Stimulated activated CD4-positive, alpha-beta T cell treated with anti-CD3 and anti-CD28 coated beads, Interleukin-12 subunit alpha, Interleukin-12 subunit beta, amount 100 ng/mL, for 24 hours (primary cell): ENCODE measurements at places on chromosomes 3 and 15.
A peak's percentile ranks its signal among the peaks of the same experiment; 100 is the strongest.

DNA sequence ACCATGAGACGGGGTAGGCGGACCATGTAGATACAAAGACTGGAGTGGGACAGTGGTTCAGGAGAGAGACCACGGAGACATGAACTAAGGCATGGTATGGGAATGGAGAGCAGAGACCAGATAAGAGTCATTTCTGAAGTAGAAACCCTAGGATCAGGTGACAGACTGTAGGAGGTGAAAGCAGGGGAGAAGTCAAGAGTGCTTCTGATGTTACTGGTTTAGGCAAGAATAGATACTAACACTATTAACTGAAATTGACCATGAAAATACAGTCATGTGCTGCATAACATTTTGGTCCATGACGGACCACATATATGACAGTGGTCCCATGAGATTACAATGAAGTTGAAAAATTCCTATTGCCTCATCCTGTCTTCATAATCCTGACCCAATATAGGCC lies 41.7 kb downstream of the RASGRP1 start:
- no peak for DNase-seq

DNA sequence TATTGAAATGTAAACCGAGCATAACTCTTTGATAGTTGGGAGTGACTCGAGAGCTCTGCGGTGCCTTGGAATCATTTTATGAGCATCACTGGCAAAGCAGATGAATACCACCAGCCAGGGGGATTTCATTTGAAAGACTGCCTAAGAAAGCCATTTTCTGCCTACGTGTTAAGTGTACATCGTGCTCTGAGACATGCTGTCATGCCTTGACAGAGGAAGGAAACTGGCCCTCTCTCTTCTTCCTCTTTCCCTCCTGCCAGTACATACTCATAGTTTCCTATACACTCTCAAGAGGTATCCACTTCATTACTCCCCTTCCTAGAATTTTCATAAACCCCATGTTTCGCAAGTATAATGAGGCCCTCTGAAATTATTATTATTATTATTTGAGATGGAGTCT lies 8.8 kb downstream of the BCL2A1 start:
- DNase-seq: no peak

GRCh38 chr15:49084285-49084570 lies 38.0 kb upstream of the SECISBP2L start:
- DNase-seq: no peak

GRCh38 chr3:72665701-72666446 lies 182.4 kb downstream of the SHQ1 start:
- peak; percentile 6 for DNase-seq

GRCh38 chr3:119831022-119831421 lies 49.1 kb downstream of the NR1I2 start:
- DNase-seq: no peak

DNA sequence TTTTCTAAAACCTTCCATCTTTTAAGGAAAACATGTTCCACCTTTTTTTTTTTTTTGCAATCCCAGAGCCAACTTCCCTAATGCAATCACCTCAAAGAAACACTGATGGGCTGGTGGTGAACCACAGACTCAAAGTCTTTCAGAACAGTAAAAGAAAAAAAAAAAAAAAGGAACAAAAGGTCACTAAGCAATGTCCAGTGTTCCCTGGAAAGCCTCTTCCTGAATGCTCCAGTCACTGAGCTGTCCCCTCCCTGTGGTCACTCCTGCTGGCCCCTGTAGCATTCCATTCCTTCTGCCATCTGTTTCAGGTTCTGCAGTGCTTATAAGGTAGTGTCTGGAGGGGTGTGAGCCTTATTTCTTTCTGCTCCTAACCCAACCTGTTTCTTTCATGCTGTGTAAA lies 53.3 kb downstream of the AAGAB start:
- DNase-seq: no peak

- DNase-seq: no peak
These were observed 66.4 kb downstream of the B3GALNT1 start for GRCh38 chr3:161038725-161039124.

GRCh38 chr3:94036909-94037507 lies 8.6 kb upstream of the STX19 start:
- DNase-seq: no peak

- peak; percentile 35 for DNase-seq
These were observed at the start of gene C2CD4A for GRCh38 chr15:62066663-62067447. TSS of gene C2CD4A (plus strand) at chr15:62066977. CDS start at chr15:62067614, 637 bp downstream.

- no peak for DNase-seq
These were observed 533.9 kb downstream of the TBL1XR1 start for GRCh38 chr3:176663387-176663786.

DNA sequence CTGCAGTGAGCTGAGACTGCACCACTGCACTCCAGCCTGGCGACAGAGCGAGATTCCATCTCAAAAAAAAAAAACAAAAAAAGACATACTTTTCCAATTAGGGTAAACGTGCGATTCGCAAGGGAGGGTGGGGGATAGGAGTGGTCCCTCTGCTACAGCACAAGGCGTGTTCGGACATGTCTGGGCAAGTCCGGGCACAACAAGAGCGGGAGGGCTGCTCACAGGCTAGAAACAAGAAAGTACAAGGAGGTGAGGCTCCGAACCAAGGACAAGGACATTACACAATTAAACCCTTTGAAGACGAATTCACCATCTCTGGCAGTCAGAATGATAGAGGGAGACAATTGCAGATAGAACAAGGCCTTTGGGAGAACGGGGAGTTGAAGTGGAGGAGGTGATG lies 32.2 kb upstream of the BCL2A1 start:
- DNase-seq: no peak

- no peak for DNase-seq
These were observed 265.2 kb upstream of the ZNF385D start for GRCh38 chr3:22016197-22016596.

DNA sequence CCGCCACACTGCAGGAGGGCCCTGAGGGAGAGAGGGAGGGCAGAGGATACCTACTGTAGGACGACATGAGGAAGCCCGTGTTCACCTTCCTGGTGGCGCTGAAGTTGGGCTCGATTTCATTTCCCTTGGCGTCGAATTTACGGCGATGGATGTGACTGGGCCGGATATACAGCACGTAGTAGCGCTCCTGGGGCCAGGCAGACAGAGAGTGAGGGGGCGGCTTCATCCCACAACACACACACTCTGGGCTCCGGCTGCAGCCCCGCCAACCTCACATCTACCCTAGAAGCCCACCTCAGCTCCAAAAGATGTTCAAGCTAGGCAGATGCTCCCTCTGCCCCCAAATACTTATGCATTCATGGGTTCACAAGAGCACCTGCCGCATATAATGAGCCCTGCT lies 4.5 kb downstream of the ARPIN start:
- no peak for DNase-seq

DNA sequence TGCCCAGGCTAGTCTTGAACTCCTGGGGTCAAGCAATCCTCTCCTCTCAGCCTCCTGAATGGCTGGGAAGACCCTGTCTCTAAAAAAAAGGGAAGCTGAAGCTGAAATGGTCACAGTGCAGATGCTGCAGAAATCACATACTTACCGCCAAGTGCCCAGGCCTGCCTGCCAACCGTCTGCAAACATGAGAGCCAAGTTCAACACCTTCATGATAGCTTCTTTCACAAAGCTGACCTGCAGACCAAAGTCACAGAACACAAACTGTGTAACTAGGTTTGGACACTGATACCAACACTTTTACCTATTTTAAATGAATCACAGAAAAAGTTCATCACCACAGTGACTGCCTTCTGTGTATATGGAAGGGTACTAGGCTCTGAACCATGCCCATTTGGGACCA lies 22.8 kb upstream of the CYFIP1 start:
- no peak for DNase-seq

- DNase-seq: no peak
These were observed 376.5 kb downstream of the MFSD1 start for GRCh38 chr3:159178209-159178897.

- no peak for DNase-seq
These were observed 6.6 kb downstream of the TP63 start for GRCh38 chr3:189637750-189638149.

GRCh38 chr15:68888419-68888818 lies 41.9 kb upstream of the SPESP1 start:
- no peak for DNase-seq

DNA sequence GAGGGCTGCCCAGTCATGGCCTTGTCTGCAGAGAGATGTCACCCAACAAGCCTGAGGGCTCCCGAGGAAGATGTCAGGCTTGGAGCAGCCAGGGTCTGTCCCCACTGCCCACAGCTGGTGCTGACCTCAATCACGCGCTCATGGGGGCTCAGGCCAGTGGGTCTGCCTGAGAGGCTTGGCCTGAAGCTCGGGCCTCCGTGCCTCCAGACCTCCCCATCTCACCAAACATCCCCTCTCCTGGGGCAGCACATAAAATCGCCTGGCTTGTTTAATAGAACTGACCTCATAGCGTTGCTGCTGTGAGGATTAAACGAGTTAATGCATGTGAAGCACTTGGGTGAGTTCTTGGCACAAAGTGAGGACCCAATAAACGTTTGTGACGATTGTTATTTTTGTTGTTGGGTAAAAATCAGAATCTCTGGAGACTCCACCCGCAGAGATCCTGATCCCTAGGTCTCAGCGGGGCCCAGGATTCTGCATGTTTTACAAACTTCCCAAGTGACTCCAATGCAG lies 3.5 kb downstream of the LRRC15 start:
- DNase-seq: no peak

- DNase-seq: no peak
These were observed 17.5 kb upstream of the TBC1D5 start for GRCh38 chr3:17759901-17760300.

GRCh38 chr3:66598168-66598567 lies 97.3 kb upstream of the LRIG1 start:
- DNase-seq: no peak

DNA sequence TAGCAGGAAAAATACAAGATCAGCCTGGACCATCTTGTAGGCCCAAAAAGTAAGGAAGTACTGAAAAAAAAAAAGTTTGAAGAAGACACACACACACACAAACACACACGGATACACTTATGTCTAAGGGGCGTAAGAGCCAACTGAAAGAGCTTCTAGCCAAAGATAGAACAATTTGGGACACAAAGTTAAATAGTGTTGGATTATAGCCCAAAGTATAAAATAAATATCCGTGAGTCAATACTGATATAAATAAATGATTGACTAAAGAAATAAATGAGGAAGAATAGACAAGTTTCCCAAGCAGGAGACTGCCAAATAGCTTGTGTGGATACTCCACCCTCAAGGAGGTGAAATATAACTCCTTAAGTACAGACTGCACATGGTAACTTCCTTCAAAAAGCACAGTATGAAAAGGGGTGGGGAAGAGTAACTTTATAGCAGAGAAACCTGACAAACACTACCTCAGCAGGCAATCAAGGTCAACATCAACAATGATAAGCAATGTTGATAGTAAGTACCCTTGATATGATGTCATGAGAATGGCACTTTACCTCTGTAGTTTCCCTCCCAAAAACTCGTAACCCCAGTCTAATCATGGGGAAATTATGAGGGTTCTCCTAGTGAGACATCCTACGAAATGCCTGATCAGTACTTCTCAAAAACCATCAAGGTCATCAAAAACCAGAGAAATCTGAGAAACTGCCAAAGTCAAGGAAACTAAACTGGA lies 187.3 kb upstream of the ATP11B start:
- no peak for DNase-seq

DNA sequence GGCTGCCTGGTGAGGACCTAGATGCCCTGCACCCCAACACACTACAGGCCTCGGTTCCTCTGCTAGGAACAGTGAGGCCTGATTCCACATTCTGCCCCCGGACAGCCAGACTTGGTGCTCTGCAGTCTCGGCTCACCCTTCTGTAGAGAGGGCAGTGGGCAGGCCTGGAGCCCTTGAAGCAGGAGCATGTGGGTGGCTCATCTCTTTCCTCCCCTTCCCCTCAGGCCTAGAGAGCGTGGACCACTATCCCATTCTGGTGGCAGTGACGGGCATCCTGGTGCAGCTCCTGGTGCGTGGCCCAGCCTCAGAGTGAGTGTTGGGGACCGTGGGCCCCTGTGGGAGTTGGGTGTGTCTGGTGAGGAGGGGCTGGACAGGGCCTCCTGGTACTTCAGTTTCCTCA lies 3.3 kb downstream of the AMIGO3 start:
- DNase-seq: no peak

DNA sequence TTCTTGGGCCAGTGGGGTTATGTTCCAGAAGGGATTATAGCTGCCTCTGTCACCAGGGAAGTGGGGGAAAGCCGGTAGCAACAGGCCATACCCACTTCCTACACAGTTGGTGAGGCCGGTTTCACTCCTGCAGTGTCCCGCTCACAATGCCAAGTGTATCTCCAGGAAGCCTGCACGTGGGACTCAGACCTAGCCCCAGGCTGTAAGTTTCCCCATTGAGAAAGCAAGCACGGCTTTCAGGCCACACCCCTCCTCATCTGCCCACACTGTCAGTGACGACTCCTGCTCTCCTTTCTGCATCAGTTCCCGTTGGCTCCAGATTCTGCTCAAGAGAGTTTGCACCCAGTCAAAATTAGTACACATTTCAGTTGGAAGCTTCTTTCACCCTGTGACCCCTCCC lies 51.6 kb upstream of the CPOX start:
- DNase-seq: no peak

GRCh38 chr15:42533246-42533645 lies 15.3 kb downstream of the LRRC57 start:
- DNase-seq: no peak

- DNase-seq: no peak
These were observed 10.9 kb upstream of the CDC25A start for GRCh38 chr3:48199117-48199516.

DNA sequence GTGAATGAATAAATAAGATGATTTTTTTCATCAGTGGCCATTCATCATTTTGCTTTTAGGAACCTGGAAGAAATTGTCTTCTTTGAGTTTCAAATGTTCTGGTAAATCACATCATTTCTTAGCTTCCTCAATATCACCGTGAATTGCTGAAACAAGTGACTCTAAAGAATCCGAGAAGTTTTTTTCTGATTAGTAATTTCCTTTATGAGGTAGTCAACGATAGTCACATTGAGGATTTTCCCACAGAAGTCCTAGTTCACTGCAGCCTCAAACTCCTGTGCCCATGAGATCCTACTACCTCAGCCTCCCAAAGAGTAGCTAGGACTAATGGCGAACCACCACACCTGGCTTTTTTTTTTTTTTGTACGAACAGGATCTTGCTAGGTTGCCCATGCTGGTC lies 3.6 kb upstream of the TMPRSS7 start:
- DNase-seq: no peak

DNA sequence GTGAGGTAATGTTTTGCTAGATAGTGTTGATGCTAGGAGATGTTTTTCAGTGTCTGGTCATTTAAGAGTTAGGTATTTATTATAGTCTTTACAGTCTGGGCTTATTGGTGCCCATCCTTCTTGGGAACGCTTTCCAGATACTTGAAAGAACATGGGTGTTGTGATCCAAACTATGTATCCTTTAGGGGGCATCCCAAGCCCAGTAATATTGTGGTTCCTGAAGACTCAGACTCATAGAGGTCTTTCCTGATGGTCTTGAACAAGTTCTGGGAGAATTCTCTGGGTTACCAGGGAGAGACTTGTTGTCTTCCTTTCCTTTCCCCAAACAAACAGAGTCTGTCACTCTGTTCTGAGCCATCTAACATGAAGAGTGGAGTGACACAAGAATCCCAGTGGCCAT lies 99.7 kb upstream of the LRRC3B start:
- no peak for DNase-seq

GRCh38 chr15:62929000-62929357 lies 113.6 kb upstream of the TPM1 start:
- DNase-seq: no peak

- no peak for DNase-seq
These were observed 13.2 kb upstream of the SLC6A6 start for GRCh38 chr3:14389166-14389606.
